Fibroblast of the aortic adventitia (primary cell): ENCODE measurements at places on chromosomes 7 and 10. TPM values are rescaled to one million over a fixed set of nuclear protein-coding genes. Genes with fewer than 3 reads are reported as not detected.

Gene MDFIC
- 15.9 and 72.1 TPM in 2 replicates for total RNA-seq

DNA sequence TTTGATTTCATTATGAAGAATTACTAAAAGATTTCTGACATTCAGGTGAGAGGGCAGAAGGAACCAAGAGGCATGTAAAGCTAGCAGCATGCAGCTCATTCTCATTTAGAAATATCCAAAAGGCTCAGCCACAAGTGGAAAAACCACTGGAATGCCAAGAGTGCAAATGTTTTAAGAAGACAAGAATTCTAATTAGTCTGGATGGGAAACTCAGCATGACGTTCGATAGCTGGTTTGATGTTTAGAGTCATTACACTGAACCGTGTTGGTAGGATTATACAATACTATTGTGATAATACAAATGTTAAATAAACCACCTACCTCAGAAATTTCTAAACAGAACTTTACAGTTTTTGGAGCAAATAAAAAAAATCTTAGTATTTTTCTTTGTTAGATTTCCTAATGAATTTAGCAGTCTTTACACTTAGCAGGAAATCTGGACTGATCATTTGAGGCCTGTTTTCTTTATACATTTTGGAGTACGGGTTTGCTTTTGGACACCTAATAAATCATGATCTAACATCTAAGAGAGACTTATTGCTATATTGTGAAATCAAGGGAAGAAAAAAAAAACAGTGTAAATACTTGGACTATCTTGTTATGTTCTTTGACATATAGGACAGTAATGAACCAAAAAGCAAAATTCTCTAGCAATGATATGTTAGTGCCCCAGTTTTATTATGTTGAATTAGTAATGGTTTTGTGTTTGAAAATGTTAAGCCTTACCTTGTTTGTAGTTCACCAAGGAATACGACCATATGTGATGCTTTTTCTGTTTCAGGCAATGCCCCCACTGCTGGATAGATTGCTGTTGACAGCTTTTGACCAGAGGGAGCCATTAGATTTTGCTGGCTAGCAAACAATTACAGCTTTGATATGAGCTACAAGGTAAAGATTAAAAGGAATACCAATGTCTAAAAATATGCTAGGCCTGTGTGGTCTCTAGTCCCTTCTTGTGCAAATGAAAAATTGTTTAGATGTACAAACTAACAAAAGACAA is 354.1 kb upstream of the SEMA3A start:
- DNase-seq, result peak; percentile 70

Gene CTTNBP2
- 3.9 and 11.9 TPM in 2 replicates for total RNA-seq

Gene AEBP1
- 168 and 234 TPM in 2 replicates for total RNA-seq

DNA sequence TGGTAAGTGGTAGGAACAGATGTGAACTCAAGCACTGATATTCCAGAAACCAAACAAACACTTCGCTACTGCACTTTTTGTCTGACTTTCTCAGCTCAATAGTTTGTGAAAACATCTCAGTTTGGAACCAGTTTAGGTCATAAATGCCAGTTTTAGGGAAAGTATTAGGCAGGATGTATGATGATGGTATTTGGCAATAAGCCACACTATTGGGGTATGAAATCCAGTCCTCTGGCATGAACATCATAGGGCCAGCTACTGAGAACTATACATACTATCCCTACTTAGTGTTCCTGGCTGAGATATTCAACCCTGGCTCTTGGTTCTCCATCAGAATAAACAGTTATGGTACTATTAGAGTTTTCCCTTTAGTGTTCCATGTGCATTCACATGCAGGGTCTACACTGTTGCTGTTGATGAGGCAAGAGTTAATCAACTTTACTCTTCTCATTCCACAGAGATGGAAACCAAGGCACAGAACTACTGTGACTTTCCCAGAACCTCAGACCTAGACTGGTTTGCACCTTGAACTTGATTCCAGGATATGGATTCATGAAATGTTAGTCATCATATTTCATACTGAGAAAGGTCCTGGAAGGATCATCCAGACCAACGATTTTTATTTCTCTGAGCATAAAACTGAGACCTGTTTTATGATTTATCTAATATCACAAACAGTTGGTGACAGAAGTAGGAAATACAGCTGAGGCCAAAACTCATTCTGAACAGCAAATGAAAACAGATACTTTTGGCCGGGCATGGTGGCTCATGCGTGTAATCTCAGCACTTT is 20.0 kb upstream of the IFIT2 start:
- DNase-seq, result peak; percentile 57
